Panc1 (cell line): ENCODE measurements at places on chromosomes 11 and 22.

DNA sequence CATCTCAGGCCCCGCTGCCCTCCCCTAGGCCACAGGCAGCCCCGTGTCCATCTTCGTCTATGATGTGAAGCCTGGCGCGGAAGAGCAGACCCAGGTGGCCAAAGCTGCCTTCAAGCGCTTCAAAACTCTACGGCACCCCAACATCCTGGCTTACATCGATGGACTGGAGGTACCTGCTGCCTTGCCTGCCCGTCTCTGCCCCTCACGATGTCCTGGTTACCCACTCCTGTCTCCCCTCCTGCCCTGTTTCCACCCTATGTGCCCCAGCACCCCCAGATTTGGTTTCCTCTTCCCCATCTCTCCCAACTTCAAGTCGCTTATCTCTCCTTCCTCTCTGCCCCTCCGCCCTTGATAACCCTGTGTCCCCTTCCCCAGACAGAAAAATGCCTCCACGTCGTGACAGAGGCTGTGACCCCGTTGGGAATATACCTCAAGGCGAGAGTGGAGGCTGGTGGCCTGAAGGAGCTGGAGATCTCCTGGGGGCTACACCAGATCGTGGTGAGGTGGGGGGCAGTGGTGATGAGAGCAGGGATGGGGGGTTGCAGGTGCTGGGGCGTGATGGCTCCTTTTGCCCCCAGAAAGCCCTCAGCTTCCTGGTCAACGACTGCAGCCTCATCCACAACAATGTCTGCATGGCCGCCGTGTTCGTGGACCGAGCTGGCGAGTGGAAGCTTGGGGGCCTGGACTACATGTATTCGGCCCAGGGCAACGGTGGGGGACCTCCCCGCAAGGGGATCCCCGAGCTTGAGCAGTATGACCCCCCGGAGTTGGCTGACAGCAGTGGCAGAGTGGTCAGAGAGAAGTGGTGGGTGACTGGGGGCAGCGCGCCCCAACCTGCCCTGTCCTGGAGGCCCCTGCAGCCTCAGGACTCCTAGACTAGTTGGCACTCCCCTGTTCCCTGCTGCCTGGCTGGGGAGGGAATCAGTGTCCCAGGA lies 930 bp downstream of the SCYL1 start:
- no peak for DNase-seq

DNA sequence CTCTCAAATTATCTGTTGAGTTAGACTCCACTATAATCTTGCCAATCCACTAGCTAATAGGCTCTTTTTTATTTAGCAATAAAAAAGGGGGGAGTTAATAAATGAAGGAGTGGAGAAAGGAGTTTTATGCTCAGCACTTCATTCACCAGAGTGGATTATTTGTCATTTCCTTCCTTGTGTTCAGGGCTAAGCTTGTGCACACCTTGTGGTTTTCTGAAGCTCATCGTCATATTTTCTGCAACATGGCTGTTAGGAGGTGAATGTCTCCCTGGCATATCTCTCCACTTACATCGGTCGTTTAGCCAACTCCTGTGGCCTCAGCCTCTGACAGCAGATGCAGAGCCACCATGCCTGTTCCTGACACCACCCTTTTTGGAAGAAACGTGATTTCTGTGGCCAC lies 83.9 kb upstream of the MTNR1B start:
- DNase-seq, result no peak

GRCh38 chr22:27844656-27845591 lies 43.4 kb upstream of the MN1 start:
- DNase-seq, result no peak

DNA sequence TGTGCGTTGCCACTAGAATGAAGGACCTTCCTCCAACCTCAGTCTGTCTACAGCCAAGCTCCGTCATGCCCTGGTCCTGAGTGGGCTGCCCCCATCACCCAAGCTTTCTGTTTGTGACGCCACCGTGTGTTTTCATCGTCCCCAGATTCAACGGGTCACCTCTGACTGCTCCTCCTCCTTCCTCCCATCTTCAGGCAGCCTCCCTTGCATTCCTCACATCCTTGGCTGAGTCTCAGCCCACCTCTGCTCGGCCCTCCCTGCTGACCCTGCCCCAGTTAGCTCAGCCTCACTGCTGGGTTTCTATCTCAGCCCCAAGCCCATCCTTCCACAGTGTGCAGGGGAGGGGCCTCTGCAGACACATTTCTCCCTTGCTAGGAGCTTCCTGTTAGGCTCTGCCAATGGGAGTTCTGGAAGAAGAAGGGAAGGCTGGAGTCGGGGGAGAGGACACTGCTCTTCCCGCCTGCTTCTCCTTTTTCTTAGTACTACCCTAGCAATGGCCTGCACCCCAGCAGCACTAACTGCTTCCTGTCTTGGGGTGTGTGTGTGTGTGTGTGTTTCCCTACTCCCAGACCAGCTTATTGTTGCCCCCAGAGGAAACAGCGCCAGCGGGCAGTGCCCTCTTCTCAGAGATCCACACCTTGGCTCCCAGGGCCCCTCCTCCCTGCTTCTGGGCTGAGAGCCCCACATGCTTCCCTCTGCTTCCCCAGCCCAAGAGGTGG lies 5.2 kb downstream of the IFT27 start:
- no peak for DNase-seq

- DNase-seq, result no peak
Measured at GRCh38 chr22:24532075-24532474, 22.9 kb downstream of the GUCD1 start.

GRCh38 chr22:40051322-40051721 lies 56.6 kb downstream of the FAM83F start:
- no peak for DNase-seq

GRCh38 chr11:120532832-120533196 lies 21.3 kb downstream of the GRIK4 start:
- DNase-seq, result no peak

GRCh38 chr11:109772892-109773291 lies 320.3 kb upstream of the ZC3H12C start:
- no peak for DNase-seq

DNA sequence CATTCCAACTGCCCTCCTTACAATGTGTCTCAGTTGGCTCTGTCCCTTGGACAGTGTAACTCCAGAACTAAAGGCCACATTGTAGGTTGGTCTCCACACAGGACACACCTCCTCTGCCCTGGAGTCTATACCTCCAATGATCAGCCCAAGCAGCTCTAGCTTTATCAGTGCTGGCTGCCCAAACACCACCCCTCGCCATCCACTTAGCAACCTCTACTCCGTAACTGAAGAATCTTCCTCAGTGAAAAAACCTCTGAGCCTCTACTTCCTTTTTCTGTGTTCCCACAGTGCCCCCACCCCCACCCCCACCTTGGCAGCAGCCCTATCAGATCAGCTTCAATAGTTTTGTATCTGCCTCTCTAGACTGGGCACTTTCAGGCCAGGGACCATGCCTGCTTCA lies 33.4 kb downstream of the SERPINH1 start:
- no peak for DNase-seq

GRCh38 chr22:31291481-31292235 lies 630 bp downstream of the PIK3IP1 start:
- DNase-seq, result no peak

GRCh38 chr22:19291218-19291579 lies 320 bp downstream of the CLTCL1 start:
- DNase-seq, result no peak

DNA sequence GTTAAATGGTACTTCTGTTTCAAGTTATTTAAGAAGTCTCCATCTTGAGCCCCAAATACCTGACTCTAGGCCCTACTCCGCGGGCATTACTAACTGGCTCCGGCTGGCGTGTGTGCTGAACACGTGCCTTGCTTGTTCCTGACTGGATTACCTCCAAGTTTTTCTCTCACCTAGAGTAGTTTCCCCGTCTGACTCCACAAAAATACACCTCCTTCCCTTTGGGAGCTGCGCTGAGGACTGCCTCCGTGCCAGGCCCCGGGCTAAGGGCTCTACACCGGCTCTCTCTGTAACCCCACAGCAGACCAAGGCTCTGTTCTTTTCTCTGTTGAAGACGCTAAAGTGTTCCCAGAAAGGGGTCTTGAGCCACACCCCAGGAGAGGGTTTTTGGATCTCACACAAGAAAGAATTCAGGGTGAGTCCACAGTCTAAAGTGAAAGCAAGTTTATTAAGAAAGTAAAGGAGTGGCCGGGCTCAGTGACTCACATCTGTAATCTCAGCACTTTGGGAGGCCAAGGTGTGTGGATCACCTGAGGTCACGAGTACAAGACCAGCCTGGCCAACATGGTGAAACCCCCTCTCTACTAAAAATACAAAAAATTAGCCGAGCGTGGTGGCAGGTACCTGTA lies 61.8 kb downstream of the ANO1 start:
- no peak for DNase-seq

- no peak for DNase-seq
Measured at GRCh38 chr11:41309716-41310115, 149.7 kb downstream of the LRRC4C start.

DNA sequence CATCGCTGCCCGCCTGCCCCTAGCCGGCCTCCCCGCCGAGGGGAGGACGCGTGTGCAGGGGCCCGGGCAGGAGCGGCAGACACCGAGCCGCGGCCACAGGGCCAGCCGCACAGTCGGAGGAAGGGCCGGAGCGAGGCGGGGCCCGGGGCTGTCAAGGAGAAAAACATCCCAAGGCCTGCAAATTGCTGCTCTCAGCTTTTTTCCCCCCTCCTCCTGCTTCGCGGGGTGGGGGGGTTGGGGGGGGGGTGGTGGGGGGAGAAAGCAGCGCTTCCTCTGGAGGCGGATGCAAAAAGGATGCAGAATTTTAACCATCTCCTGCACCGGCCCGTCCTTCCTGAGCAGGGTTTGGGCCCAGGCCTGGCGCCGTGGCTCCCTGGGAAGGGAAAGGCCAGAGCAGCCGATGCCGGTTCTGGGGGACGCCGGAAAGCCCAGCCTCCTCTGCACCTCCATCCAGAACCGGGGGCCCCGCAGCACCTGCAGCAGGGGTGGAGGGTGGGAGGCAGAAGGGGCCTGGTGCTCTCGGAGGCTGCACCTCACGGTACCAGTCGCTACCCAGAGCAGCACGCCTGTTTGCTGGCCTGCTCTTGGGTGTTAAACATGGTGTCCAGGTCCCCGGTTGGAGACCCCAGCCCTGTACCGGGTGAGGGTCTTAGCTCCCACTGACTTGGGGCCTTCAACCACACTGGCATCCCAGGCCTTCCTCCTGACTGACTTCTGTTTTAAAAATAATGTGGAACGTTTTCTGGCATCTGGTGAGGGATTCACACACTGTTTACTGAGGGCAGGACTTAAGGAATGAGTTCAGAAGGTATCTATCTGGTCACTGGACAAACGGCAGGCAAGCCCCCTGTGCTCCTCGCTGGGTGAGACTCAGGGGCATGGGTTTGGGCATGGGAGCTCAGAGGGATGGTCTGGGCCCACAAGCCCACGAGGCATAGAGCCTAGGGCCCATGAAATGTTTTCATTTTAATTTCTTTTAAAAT lies 77.4 kb upstream of the WNT7B start:
- no peak for DNase-seq

- no peak for DNase-seq
Measured at GRCh38 chr11:44538375-44539054, 26.9 kb upstream of the CD82 start.

GRCh38 chr11:62260261-62260953 lies 9.6 kb upstream of the SCGB2A2 start:
- no peak for DNase-seq

DNA sequence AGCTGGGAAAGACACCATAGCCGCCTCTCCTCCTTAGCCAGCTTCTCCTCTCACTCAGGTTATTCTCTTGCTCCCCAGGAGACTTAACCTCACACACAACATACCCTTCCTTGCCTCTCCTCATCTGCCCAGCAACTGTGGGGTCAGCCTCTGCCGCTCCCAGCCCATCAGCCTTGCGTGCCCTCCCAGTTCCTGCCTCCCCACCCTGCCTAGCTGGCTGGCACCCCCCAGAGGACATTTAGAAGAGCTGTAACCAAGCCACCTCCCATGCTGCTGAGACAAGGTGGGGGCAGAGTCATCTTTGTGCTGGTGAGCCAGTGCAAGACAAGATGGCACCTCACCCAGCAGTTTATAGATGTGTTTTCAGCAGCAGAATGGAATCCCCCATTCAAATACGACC lies 38.2 kb downstream of the TOM1 start:
- DNase-seq, result no peak

- no peak for DNase-seq
Measured at GRCh38 chr11:108970221-108970991, 305.5 kb downstream of the DDX10 start.

GRCh38 chr11:27679136-27680015 lies 20.9 kb downstream of the BDNF start:
- no peak for DNase-seq

- no peak for DNase-seq
Measured at GRCh38 chr11:3920148-3920852, 64.8 kb downstream of the STIM1 start.

DNA sequence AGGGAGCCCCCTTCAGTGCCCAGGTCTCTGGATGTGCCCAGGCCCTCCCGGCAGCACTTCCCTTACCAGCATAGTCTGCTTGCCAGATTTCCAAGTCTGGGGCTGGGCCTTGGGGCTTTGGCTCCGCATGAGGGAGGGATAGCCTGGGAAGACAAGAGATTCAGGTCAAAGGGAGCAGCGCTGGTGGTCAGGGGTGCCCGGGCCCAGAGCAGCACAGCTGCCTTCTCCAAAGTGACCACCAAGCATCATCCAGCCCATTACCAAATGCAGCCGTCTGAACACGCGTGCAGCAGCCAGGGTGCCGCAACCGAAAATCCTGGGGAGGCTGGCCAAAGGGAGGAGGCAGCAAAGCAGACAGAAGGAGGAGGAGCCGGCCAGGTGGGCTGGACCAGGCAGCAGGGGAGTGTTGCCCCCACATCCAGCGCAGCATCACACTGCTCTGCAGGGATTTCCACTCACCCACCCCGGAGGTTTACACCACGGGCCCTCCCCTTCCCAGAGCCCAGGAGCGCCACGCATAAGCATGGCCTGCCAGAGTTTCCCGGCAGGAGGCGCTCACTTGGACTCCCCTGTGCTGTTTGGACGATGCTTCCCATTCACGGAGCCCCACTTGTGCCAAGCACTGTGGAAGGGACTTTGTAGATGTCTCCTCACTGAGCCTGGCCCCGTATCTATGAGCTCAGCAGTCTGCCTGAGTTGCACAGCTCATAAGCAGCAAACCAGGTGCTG lies 22.5 kb downstream of the TRIM29 start:
- DNase-seq, result no peak

DNA sequence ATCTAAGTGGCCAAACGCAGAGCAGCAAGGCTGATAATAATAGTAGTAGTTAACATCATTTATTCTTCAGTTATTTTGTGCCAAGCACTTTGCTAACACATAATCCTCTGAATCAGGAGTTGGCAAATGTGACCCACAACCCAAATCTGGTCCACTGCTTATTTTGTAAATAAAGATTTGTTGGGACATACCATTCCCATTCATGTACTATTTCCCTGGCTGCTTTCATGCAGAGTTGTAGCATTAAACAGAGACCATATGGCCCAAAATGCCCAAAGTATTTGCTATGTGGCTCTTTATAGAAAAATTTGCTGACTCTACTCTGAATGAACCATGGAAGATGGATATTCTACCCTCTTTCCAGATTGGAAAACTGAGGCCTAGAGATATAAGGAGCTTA lies 50.3 kb downstream of the COMMD9 start:
- DNase-seq, result no peak

DNA sequence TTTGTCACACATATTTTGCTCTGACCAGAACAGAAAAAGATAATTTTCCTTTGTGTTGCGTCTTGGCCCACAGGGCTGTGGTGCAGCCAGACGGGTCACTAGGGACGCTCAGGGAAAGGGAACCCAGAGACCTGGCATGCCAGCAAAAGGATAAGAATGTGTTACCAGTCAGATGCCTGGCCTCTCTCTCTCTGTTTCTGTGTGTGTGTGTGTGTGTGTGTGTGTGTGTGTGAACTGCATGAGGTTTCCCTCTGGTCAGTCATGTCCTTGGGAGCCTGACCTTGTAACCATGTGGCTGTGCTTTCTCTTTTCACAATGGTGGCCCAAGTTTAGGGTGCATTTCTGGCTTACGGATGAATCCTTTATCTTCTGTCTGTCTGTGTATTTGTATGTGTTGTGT lies 25.4 kb downstream of the CCKBR start:
- DNase-seq, result no peak

GRCh38 chr11:68753300-68753699 lies 2.0 kb upstream of the TESMIN start:
- no peak for DNase-seq
